ENCODE measurements at places on chromosomes 11 and 22.
A peak's percentile ranks its signal among the peaks of the same experiment; 100 is the strongest.

DNA sequence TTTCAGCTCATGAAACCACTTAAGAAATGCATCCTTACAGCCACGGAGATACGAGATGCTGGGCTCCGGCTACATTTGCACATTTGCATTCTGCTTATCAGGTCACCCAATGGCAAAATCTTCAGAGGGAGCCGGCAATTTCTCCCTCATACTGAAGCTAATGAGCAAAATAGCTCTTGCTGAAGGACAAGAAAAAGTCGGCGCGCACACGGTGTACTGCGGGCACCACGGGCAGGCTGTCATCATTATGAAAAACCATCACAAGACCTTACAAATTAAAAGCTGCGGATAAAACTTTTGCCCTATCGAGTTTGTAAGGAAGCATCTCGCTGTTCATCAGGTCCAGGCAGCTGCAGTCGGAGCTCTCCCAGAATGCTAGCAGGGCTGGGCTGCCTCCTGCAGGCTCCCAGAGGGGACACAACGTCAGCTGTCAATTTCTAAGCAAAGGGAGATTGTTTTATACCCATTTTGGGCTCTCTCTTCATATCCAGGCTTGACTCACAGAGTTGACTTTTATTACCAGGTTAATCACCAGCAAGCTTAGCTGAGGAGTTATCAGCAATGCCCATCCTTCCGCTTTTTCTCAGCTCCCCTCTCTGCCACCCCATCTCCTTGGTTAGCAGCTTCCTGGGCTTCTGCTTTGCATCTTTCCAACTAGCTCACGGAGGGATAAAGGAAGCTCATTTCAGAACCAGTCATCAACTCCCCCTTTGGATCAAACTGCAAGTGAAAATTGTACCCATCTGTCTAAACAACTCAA is 375.1 kb downstream of the OPCML start:
- DNase-seq: peak; percentile 2

DNA sequence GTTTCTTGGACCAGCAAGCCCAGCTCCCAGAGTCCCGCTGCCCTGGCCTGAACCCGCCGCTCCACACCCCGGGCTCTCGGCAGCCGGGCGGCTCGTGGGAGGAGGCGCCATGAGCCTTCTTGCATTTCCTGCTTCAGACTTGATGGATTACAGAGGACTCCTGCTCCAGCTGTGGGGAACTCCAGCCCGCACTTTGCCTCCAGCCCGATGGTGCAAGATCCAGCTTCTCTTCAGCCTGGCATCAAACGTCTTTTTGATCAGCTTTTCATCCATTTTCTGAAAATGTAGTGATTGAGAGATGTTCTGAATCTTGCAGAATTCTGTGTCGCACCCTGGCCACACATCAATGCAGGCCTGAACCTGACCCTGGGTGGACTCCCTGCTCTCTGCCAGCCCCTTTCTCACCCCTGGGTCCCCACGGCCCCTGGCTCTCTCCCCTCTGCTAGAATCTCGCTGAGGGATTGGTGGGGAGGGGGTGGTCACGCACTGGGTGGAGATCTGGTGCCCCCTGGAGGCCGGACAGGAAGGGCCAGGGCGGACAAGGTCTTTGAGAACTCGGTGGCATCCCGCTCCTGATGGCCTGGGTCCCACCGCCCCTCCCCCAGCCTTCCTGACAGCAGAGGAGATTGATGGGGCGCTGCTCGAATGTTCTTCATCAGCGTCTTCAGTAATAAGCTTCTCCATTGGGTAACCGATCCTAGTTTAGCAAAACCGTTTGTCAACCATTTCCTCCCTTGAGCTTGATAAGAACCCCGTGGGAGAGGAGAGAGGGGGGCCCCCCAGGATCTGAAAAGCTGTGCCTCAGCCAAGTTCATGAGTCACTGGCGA is 12.1 kb upstream of the NFAM1 start:
- peak; percentile 89 for DNase-seq

- no peak for DNase-seq
Observed at GRCh38 chr11:1040428-1041148, 4.1 kb upstream of the MUC6 start.

DNA sequence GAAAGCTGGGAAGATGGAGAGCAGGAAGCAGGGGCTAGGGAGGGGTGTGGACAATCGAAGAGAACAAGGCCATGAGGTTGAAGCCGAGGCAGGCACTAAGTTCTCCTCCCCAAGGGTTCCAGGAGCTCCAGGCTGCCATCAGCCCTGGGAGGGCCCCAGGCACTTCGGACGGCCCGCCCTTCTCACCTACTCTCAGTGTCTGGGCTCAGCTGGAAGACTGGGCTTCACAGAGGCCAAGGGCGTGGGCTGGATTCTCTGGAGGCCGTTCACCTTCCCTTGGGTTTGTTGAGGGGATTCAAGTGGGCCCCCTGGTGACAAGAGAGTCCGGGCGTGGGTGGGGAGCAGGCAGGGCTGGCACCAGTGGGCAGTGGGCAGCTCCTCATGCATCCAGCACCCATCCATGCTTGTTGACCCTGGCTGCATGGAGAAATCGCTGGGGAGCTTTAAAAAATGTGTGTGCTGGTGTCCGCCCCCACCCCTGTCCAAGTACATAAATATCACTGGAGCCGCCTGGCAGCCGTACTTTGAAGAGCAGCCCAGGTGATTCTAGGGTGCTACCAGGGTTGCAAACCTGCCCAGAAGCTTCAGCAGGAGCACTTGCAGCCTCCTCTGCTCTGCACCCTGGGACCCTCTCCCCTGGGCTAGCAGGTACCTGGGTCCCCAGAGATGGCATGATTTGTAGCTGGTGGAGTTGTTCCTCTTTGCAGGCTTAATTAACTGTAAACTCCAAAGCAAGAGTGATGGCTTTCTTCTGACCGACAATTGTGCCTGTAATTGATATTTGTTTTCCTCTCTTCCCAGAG is 74.3 kb downstream of the RTL6 start:
- no peak for DNase-seq

GRCh38 chr22:23838681-23839468 is at the start of gene DERL3:
TSS of gene DERL3 (minus strand) at chr22:23839006. CDS start at chr22:23838987, 19 bp downstream.
- peak; percentile 97 for DNase-seq

DNA sequence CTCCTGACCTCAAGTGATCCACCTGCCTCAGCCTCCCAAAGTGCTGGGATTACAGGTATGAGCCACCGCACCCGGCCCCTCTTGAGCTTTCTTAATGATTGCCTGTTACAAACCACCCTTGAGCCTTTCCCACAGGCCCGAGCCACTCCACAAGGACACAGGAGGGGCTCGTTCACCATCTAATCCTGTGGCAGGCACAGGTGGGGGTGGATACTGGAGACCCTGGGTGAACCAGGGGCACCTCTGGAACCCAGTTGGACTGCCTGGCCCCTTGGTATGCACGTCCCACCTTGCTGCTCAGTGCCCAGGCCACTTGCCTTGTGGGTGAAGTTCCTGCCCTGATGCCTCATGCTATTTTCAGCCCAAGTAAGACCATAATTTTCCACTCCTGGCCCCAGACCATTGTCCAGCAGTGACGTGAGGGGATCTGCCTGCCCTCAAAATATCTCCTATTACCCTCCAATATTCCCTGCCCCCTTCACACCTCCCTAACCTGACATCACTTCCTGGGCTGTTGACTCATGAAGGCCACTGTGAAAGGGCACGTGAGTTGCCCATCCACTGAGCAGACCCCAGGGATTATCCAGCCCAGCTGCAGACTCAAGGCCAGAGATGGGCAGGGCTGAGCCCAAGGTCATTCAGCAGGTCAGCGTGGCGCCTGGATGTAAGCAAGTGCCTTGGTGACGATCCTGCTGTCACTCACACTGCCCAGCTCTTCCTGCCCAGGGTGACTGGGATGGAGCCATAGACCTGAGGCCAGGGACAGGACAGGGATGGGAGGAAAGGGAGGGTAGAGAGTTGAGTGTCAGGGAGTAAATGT is 19.6 kb downstream of the P2RY2 start:
- peak; percentile 29 for DNase-seq

DNA sequence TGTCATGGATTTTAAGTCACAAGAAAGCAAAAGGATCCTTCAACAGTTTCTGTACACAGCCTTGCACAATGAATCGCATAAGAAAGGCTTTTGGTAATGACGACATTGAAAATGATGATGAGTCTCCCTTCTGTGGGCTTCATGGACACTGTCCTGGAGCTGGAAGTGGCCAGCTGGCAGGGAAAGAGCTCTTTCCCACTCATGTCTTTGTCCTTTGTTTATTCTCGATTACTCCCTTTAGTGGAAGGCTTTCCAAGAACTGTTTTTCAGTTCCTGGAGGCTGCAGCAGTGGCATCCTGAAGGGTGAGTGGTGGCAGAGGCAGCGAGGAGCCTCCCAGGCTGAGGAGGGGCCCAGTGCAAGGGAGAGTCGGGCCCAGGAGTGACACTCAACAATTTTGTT is 505.2 kb downstream of the NTM start:
- no peak for DNase-seq
